Breast epithelium (tissue), 4 donors: ENCODE measurements at places on chromosomes 2 and 18.
A peak's percentile ranks its signal among the peaks of the same experiment; 100 is the strongest.

- DNase-seq: no peak
- H3K4me1 ChIP-seq: no peaks in the 10 kb centered on the region
- H3K36me3 ChIP-seq: no peaks in the 10 kb centered on the region
- H3K4me3 ChIP-seq: peak within 1 kb of the TSS; percentile 32
These were observed at the start of gene MOGAT1 for GRCh38 chr2:222671259-222672067. TSS of gene MOGAT1 (plus strand) at chr2:222671658. CDS start at chr2:222671786, 128 bp downstream.

DNA sequence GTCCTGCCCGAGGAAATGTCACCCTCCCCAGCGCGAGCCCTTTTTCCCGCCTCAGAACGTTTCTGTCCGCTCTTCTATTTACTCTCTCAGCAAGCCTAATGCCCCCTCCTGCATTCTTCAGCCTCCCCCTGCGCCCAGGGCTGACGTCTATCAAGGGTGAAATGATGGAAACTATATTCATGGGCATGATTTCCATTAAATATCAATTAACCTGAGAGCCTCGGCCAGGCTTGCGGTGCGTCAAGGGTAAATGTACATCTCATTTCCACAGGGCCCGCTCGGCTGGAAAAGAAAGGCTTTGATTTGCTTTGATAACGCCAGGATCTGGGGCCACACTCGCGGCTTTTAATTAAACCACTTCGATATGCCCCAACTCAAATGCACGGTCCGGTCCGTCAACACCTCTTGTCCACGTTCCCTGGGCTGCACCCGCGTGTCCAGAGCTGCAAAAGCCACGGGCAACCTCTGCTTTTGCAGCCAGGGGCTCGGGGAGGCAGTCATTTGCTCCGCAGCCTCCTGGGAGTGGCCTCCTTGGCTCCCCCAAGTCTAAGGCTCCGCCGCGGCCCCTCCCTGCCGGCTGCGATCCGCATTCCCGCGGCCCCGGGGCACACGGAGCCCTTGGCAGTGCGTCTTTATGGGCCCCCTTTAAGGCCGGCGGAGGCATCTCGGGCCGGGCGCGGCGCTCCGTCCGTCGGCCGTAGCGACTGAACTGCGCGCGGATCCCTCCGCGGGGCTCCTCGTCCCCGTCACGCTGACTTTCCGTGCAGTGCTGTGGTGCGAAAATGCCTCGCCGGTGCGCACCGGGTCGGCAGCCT is at the start of gene HOXD8:
Gene HOXD8, plus strand, starts transcription at position 724 of the 815 bp plus-strand sequence. CDS start 662 bp downstream, outside the sequence.
- DNase-seq: no peak
- H3K27ac ChIP-seq: peak within 1 kb of the TSS; percentile 98
- no peaks in the 10 kb centered on the region for H3K4me1 ChIP-seq
- H3K36me3 ChIP-seq: no peaks in the 10 kb centered on the region
- H3K27me3 ChIP-seq: peaks cover 83% of the 10 kb centered on the region

DNA sequence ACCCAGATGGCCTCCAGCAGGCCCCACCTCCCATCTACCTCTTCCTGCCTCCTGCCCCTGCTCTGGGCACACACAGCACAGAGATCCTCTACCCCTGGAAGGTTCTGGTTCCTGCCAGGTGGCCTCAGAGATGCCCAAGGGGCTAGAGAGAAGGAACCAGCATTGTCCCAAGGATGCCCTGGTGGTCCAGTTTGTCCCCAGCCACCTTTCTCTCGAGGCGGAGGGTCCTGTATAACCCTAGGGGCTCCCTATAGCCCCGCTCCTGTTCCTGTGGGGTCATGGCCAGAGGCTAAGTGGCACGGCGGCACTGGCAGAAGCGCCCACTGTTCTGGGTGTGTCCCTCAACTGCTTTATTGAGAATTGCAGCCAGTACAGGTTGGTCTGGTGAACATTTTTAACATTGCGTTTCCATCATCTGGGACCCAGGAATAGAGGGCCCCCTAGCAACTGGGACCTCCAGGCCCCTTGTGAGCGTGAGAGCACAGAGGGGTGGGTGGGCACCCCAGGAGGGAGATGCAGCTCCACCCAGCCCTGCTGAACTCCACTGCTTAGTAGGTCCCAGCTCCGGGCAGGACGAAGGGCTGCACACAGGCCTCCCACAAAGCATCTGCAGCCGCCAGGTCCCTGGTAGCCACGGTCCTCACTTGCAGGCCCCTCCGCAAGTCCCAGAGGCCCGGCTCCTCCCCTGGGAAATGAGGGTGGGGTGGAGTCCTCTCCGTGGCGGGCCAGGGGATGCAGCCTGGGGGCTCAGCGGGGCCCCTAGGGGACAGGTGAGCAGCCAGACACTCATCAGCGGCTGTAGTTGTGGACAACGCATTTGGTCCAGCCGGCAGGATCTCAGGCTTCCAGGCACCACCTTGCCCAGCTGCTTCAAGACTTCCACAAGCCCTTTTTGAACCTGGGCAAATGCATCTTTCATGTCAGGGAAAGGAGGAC is 33.1 kb downstream of the GPC1 start:
- no peak overlapping the region for H3K27ac ChIP-seq
- peak; percentile 46 for DNase-seq
- no peaks in the 10 kb centered on the region for H3K36me3 ChIP-seq
- no peaks in the 10 kb centered on the region for H3K27me3 ChIP-seq
- no peak overlapping the region for H3K4me3 ChIP-seq

DNA sequence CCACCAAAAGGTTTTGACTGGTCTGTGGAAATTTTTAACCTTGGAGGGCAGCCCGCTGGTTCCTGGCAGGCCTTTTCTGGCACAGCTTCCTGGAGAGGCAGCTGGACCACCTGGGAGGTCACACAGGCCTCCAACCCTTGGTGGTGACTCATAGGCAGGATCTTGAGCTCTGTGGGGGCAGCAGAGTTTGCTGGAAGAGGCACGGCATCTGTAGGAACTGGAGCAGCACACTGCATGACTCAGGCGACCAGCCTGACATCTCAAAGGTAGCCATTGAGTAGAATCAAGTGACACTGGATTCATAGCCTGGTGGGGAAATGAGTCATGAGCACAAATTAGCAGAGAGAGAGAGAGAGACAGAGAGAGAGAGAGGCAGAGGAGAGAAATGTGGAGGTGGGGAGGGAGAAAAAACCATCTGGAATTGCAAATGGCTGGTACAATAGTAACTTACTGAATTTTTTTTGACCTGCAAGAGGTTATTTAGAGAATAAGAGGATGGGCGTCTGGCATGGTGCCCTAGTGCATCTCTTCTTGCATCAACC is 57.4 kb downstream of the TRPM8 start:
- H3K27me3 ChIP-seq: no peaks in the 10 kb centered on the region
- no peak overlapping the region for H3K4me3 ChIP-seq
- no peaks in the 10 kb centered on the region for H3K36me3 ChIP-seq

GRCh38 chr2:126723281-126723815 is 67.4 kb downstream of the GYPC start:
- DNase-seq: no peak
- H3K4me3 ChIP-seq: no peak overlapping the region
- no peaks in the 10 kb centered on the region for H3K36me3 ChIP-seq
- no peak overlapping the region for H3K27ac ChIP-seq
- no peaks in the 10 kb centered on the region for H3K27me3 ChIP-seq

DNA sequence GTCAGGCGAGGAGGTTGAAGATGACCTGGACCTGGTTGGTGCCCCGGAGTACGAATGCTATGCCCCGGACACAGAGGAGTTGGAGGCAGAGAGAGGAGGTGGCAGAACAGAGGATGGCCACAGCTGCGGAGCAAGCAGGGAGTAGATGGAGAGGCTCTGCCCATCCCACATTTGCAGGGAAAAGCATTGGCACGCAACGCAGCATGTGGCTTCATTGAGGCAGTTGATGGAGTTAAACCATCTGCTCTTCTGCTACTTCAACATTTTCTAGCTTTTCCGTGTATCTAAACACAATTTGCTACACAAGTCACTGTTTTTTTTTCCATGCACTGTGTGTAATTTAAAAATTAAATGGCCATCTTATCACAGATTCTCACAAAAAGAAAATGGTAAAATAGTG is 11.8 kb downstream of the RBFA start:
- H3K27me3 ChIP-seq: no peaks in the 10 kb centered on the region
- no peaks in the 10 kb centered on the region for H3K36me3 ChIP-seq
- DNase-seq: no peak
- no peak overlapping the region for H3K27ac ChIP-seq

- no peak overlapping the region for H3K27ac ChIP-seq
- no peak overlapping the region for H3K4me3 ChIP-seq
These were observed 53.8 kb downstream of the CTIF start for GRCh38 chr18:48592540-48593171.

DNA sequence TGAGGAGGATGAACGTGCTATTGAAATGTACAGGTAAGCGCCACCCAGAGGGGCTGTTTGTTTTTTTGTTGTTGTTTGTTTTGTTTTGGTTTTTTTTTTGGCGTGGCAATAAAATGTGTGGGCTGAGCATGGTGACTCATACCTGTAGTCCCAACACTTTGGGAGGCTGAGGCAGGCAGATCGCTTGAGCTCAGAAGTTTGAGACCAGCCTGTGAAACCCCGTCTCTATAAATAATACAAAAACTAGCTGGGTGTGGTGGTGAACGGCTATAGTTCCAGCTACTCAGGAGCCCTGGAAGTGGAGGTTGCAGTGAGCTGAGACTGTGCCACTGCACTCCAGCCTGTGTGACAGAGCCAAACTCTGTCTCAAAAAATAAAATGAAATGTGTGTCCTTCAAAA is 6.2 kb downstream of the PDCL3 start:
- no peaks in the 10 kb centered on the region for H3K4me1 ChIP-seq
- H3K36me3 ChIP-seq: no peaks in the 10 kb centered on the region
- no peak overlapping the region for H3K27ac ChIP-seq
- no peaks in the 10 kb centered on the region for H3K27me3 ChIP-seq
- H3K4me3 ChIP-seq: no peak overlapping the region
- DNase-seq: no peak

- H3K27ac ChIP-seq: peak overlapping the region; percentile 75
- H3K4me1 ChIP-seq: peaks cover 6% of the 10 kb centered on the region
- no peak for DNase-seq
- no peak overlapping the region for H3K4me3 ChIP-seq
- H3K27me3 ChIP-seq: no peaks in the 10 kb centered on the region
- no peaks in the 10 kb centered on the region for H3K36me3 ChIP-seq
These were observed 72.4 kb upstream of the IL1R1 start for GRCh38 chr2:102070058-102070642.

GRCh38 chr18:58612315-58613055 is 16.4 kb downstream of the ALPK2 start:
- no peak overlapping the region for H3K4me3 ChIP-seq
- no peaks in the 10 kb centered on the region for H3K4me1 ChIP-seq
- no peak for DNase-seq
- H3K27ac ChIP-seq: no peak overlapping the region

DNA sequence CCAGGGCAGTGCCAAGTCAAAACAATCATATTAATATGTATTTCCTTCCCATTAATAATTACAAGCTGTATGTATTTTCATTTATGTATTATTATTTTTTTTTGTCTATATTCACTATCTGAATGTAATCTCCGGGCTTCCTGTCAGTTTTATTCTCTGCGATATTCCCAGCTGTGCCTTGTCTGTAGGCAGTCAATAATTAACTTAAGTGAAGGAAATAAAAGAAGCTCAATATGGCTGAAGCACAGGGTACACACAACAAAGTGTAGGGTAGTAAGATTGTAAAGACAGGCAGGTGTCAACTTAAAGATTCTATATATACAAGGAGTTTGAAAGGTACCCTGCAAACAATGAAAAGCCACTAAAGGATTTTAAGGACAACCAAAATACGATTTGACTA is 122.9 kb downstream of the ROCK1 start:
- H3K27me3 ChIP-seq: no peaks in the 10 kb centered on the region
- H3K27ac ChIP-seq: no peak overlapping the region
- no peak for DNase-seq
- no peaks in the 10 kb centered on the region for H3K36me3 ChIP-seq

- H3K4me1 ChIP-seq: no peaks in the 10 kb centered on the region
- H3K27ac ChIP-seq: no peak overlapping the region
- H3K27me3 ChIP-seq: no peaks in the 10 kb centered on the region
- H3K4me3 ChIP-seq: peak overlapping the region; percentile 62
These were observed 1.9 kb downstream of the FIGN start for GRCh38 chr2:163733956-163734355.

GRCh38 chr2:206392118-206392517 is 51.2 kb upstream of the ADAM23 start:
- H3K27me3 ChIP-seq: no peaks in the 10 kb centered on the region
- no peaks in the 10 kb centered on the region for H3K4me1 ChIP-seq
- no peak overlapping the region for H3K27ac ChIP-seq
- no peaks in the 10 kb centered on the region for H3K36me3 ChIP-seq

DNA sequence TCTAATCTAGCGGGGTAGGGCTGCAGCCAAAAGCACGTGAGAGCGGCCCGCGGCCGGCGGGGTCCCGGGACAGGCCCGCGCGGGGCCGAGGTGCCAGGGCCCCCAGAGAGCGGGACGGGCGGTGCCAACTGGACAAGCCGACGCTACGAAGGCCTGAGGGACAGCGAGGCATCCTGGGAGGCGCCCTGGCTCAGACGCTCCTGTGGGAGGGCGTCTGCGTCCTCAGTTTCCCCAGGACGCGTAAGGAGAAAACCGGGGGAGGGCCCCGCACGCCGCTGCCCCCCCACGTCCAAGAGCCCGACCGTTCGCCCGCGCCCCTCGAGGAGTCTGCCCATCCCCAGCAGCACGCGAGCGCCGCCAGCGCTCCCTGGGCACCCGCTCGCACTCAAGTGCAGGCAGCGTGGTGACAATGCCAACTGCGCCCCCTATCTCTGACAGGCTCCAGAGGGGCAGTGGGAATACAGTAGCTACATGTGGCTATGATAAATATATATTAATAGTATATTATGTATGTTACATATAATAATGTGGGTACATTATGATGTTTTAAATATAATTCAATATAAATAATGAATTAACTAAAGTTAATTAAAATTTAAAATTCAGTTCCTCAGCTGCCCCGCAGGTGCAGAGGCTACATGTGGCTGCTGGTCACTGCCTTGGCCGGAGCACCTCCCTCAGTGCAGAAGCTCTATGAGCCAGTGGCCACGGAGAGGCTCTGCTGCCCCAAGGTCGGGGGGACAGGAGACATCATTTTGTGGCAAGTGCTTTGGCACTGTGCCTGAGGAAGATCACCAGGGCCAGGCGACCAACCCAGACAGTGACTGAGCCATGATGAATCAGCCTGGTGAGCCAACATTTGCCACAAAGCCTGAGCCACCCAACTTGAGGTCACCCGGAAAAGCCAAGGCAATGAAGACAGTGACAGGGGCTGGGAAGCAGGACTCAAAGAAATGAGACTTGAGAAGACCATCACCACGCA is 5.5 kb upstream of the SFT2D3 start:
- peak overlapping the region; percentile 13 for H3K27ac ChIP-seq
- no peaks in the 10 kb centered on the region for H3K27me3 ChIP-seq
- no peaks in the 10 kb centered on the region for H3K4me1 ChIP-seq
- DNase-seq: no peak
- H3K36me3 ChIP-seq: no peaks in the 10 kb centered on the region
- peak overlapping the region; percentile 35 for H3K4me3 ChIP-seq

- no peak overlapping the region for H3K27ac ChIP-seq
- no peaks in the 10 kb centered on the region for H3K27me3 ChIP-seq
- no peak overlapping the region for H3K4me3 ChIP-seq
- H3K4me1 ChIP-seq: no peaks in the 10 kb centered on the region
These were observed 21.5 kb upstream of the MFSD2B start for GRCh38 chr2:23988371-23988770.

- H3K4me3 ChIP-seq: no peak overlapping the region
- no peaks in the 10 kb centered on the region for H3K36me3 ChIP-seq
- DNase-seq: no peak
- no peak overlapping the region for H3K27ac ChIP-seq
- H3K27me3 ChIP-seq: no peaks in the 10 kb centered on the region
- H3K4me1 ChIP-seq: no peaks in the 10 kb centered on the region
These were observed 185.1 kb downstream of the DLGAP1 start for GRCh38 chr18:4270016-4270415.
